ENCODE measurements at places on chromosomes 1 and 21.

- no peak for DNase-seq
These were observed 29.2 kb downstream of the TRAF5 start for GRCh38 chr1:211355873-211356272.

- DNase-seq, result no peak
These were observed 6.4 kb downstream of the ZC3H12A start for GRCh38 chr1:37480581-37481288.

DNA sequence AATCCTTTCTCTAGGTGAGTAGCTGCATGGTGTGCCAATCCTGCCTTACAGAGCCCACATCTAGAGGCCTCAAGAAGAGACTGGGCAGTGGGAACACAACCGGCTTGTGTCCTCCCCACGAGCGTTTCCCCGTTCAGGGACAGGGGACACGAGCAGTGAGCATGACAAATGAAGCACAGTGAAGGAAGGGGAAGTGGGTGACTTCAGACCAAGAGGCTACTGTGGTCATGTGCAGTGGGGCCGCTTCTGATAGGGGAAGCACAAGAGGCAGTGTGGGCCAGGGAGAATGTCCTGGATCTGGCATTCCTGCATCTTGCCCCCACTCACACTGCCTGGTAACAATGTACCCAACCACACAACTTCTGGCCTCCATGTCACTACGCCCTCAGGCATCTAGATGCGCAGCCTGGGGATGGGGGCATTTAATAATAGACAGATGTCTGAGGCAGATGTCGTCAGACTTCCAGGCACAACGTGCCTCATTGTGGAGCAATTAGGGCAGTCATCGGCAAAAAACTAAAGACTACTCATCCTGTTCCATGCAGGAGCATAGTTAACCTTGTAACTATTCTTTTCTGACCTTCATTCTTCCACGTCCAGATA lies 155.6 kb upstream of the NBPF11 start:
- peak; percentile 72 for DNase-seq

GRCh38 chr1:99691175-99691574 lies 45.3 kb downstream of the PALMD start:
- DNase-seq, result no peak

DNA sequence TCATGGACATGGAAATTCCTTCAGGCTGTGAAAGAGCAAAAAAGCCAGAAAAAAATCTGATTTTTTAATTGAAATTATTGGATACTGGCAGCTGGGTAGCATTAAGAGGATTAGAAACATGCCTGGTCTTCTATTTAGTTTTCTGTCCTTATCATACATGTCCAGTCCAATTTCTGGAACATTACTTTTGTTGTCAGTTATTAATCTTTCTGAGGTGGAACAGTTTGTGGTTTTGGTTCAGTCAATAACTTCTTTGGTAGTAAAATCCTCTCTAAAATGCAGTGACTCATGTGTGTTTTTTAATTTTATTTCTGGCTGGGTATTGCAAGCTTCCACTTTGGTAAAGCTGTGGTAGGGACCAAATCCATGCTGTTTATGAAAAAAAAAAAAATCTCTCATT lies 687.0 kb upstream of the ADGRL2 start:
- DNase-seq, result no peak

DNA sequence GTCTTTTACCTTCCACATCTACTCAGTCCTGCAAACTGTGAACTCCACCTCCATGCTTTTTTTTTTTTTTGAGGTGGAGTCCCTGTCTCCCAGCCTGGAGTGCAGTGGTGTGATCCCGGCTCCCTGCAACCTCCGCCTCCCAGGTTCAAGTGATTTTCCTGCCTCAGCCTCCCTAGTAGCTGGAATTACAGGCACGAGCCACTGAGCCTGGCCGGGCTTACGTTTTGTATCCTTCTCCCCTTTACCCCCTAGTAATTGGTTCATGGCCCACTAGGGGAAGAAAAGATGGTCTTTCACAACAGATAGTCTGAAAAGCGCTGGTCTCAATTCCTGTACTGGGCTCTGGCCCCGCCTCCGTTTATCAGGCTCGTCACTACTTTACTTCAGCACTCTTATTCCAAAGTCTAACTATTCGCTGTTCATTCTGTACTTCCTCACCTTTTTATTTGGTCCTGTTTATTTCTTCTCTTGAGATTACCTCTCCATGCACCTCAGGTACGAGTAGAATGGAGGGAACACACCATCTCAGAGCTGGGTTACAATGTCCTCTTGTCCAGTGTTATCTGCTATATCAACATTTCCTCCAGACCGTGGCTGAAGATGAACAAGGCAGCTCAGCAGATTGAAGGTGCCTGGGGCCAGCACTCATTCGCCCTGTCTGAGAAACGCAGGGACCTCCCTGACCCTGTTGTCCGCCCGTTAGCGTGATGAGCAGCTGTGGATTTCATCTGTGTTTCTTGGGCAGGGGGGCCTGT lies 16.2 kb downstream of the CNST start:
- peak; percentile 25 for DNase-seq

DNA sequence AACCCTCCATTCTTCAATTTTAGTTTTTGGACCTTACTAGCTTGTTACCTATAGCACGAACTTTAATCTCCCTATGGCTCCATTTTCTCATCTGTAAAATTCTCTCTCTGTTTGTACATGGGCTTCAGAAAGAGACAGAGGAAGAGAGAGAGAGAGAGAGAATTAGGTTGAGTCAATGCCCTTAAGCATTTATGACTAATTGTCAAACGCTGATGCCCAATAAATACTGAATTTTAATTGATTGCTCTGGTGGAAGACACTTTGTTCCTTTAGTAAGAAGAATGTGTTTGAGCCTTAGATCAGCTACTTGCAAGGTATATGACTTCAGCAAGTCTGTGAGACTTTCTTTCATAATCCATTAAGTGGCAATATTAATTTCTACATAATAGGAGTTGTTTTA lies 743.1 kb upstream of the ADGRL4 start:
- DNase-seq, result no peak

- no peak for DNase-seq
These were observed 64.3 kb downstream of the TMEM53 start for GRCh38 chr1:44609768-44610526.

- no peak for DNase-seq
These were observed 494.7 kb downstream of the NPHP4 start for GRCh38 chr1:5497503-5497902.

DNA sequence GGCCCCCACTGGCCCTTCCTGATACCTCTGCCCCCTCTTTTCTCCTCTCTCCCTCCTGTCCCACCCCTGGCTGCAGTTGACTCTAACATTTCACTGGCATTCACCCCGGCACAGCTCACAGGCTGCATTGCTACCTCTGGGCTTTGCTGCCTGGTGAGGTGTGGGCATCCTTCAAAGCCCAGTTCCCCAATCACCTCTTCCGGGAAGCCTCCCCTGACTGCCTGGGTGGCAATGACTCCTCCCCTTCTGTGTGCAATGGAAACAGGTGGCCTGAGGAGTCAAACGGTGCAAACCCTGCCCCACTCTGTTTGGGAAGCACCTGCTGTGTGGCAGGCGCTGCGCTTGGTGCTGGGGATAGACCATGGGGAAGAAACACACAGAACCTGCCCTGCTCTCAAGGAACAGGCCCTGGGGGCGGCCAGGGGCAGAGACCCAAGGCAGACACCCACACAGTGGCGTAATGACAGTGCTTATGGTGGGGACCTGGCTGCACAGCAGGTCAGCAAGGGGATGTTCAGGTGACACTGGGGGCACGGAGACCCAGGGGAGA lies 39.3 kb upstream of the POFUT2 start:
- DNase-seq, result no peak

DNA sequence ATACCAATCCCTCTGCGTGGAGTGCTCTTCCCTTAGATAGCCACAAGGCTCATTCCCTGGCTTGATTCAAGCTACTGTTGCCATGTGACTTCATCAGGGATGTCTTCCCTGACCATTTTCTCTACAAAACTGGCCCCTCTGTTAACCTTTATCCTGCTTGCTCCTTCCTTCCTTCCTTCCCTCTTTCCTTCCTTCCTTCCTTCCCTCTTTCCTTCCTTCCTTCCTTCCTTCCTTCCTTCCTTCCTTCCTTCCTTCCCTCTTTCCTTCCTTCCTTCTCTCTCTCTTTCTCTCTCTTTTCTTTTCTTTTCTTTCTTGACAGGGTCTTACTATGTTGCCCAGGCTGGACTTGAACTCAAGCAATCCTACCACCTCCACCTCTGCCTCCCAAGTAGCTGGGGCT lies 6.2 kb upstream of the RYR2 start:
- DNase-seq, result no peak

DNA sequence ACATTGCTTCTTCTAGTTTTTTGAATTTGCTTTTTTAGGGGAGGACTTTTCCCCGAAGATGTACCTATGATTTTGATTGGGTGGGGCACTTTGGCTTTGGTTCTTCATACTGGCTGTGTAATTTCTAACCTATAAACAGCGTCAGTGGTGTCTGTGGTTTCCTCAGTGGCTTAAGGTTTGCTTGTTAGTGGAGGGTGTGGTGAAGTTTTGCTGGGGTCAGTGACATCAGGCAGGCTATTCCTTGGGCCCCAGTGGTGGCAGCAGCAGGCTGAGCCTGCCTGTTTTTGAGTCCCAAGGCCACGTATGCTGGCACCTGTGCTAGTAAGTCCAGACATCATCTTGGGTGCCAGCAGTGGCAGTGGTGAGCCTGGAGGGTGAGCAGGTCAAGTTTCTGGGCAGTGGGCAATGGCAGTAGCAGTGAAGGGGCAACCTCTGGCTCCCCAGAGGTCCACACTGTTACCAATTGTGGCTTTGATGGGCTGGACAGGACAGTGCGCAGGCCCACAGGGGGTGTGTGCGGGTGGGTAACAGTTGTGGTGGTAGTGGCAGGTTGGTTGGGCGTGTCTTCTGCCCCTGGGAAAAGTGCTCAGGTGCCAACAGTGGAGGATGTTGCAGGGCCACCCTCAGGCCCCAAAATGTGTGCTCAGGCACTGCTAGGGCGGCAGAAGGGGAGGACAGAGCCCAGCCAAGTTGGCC lies 54.9 kb upstream of the B3GALT2 start:
- no peak for DNase-seq

GRCh38 chr1:46817814-46818213 lies 19.0 kb downstream of the CYP4B1 start:
- DNase-seq, result no peak

DNA sequence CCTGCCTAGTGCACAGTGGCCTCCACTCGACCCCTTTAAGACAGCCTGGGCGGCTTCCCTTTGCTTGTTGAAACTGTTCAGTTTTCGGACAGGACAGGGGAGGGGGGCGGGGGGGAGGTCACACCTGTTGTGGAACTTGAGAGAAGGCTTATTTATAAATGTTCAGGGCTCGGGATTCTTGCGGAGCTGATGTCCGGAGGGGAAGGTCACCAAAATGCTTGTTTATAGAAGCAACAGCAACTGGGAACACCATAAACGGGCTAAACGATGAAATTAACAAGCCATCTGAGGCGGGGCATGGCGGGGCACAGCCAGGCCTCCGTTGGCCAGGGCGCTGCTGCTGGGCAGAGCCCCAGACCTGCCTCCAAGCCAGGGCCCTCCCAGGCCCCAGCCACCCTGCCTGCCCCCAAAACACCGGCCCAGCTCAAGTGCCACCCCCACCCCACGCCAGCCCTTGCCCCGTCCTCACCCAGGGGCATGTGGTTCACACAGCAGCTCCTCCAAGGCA lies 59.8 kb upstream of the CASZ1 start:
- no peak for DNase-seq

- no peak for DNase-seq
These were observed 8.1 kb downstream of the FOXD3 start for GRCh38 chr1:63330331-63330916.

DNA sequence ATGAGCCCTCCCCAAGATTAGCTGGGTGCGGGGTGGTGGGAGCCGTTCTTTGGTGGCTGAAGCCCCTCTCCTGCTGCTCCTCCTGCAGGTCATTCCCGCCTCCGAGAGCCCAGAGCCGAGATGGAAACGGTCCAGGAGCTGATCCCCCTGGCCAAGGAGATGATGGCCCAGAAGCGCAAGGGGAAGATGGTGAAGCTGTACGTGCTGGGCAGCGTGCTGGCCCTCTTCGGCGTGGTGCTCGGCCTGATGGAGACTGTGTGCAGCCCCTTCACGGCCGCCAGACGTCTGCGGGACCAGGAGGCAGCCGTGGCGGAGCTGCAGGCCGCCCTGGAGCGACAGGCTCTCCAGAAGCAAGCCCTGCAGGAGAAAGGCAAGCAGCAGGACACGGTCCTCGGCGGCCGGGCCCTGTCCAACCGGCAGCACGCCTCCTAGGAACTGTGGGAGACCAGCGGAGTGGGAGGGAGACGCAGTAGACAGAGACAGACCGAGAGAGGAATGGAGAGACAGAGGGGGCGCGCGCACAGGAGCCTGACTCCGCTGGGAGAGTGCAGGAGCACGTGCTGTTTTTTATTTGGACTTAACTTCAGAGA lies 448 bp downstream of the G0S2 start:
- no peak for DNase-seq

- no peak for DNase-seq
These were observed 974 bp upstream of the FNBP1L start for GRCh38 chr1:93446837-93447451.

DNA sequence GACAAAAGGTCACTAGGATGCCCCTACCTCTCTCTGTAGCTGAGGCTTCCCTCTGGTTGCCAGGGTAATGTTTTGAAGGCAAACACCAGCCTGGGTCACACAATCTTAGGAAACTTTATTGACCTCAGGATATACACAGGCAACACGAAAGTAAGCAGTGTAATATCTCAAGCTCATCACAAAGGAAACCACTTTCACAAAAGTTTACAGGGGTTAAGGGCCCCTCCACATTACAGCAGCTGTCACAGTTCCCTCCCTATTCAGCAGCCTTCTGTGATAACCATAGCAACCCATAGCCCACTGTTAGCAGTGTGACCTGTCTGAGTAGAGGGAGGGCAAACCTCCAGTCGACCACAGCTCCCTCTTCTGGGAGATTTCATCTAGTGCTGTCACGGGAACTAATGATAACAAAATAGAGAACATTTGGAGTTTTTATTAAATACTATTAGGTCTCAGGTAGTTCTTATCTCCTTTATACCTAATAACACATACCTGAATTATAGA lies 149.8 kb downstream of the PTPRC start:
- DNase-seq, result no peak

DNA sequence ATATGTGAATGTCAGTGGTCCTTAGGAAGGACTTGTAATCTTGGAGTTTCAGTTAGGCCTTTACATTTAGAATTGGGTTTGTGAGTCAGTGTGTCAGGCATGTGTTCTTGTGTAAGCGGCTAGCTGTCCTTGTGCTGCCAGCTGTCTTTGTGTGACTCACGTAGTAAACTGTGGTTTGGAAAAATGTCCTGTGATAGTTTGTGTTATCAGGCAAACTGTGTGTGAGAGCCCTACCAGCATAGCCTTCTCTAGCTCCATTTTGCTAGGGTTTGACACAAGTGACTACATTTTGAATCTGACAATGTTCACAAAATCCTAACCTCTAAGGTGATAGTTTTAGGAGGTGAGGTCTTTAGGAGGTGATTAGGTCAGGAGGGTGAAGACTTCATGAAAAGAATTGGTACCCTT lies 6.9 kb upstream of the SLC35D1 start:
- DNase-seq, result no peak

Measured in inflammatory macrophage treated with lipopolysaccharide for 1 hour (primary cell).